ENCODE measurements at places on chromosomes 2 and 18.
A peak's percentile ranks its signal among the peaks of the same experiment; 100 is the strongest.

- no peak for DNase-seq
Measured at GRCh38 chr2:143237146-143237777, 108.0 kb downstream of the ARHGAP15 start.

- no peak for DNase-seq
Measured at GRCh38 chr2:176772816-176773215, 439.8 kb upstream of the HNRNPA3 start.

DNA sequence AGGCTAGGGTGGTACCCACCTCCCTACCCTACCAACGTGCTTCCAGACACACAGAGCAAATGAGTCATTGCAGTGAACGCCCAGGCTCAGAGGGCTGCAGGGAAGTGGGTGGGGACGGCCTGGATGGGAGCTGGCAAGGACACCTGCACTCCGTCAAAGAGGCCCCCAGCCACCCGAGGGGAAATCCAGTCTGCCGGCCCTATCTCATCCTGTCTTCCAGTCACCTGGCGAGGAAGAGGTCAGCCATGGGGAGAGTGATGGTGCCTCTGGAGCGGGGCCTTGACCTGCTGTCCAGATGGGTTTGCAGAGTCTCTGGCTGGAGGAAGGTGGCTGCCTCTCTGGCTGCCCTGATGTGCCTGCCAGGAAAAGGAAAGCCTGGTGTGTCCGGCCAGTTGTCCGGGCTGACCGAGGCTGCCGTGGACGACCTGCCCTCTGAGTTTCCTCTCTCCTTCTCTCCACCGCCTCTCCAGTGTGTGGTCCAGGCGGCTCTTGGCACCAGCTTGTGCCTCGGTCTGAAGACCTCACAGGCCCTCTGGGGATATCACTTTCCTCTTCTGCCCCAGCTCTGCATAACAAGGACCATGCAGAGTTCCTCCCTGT lies 209.7 kb upstream of the COPS8 start:
- DNase-seq = no peak

DNA sequence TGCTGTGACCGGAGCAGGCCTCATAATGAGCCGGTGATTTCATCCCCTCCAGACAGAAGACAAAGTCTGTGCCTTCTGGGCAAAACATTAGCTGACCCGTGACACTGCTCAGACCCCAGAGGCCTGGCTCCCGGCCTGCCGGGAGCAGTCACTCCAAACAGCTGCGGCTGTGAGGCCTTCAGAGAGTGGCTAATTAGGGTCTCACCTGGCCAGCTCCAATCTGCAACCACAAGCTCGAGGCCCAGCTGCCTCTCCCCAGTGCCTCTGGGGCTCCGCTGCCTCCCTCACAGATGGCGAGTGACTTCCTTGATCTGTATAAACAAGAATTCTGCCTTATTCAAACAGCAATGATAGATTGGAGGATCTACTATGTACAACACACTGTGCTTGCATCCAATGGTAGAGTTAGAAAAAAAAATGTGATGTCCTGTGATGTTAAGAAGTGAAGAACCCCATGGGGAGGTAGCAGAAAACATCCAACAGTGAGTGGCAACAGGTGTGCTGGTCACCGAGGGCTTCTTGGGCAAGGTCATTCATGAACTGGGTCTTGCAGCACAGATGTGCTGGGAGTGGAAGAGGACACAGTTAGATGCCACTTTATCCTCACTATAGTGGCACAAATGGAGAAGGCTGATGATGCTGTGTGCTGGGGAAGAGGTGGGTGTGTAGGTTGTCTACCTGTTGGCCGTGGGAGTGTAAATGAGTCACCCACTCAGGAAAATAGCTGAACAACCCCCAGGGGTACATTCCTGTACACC lies 98.2 kb upstream of the ASAP2 start:
- DNase-seq = no peak

- peak; percentile 34 for DNase-seq
Measured at GRCh38 chr2:64258566-64258965, 114.3 kb upstream of the PELI1 start.

DNA sequence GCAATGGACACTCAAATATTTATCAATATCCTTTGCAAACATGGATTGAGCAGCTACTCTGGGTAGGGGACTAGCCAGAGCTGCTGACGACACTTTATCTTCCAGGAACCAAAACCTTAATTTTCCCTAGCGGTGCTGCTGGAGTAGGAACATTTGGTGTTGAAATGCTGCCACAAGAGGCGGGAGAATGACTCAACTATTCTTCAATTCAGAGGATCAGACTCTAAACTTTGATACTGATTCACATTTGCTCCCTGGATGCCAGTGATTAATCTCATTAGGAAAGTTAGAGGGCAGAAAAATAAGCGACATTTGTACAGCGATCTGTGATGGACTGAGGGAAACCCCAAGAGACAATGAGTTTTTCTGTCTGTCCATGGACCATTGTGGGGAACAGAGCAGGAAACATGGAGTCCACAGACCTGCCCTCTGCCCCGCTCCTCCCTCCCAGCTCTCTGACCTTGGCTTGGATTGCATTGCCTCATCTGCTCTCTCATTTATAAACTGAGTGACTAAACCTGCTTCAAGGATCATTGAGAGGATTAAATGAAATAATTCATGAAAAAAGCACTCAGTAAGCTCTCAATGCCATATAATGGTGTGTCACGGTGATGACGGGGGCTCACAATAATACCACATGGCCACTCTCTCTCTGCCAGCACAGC lies 12.6 kb upstream of the EPB41L3 start:
- peak; percentile 60 for DNase-seq

GRCh38 chr2:24816884-24817283 lies 23.7 kb downstream of the CENPO start:
- no peak for DNase-seq
